ENCODE measurements at places on chromosomes 12 and 14.

DNA sequence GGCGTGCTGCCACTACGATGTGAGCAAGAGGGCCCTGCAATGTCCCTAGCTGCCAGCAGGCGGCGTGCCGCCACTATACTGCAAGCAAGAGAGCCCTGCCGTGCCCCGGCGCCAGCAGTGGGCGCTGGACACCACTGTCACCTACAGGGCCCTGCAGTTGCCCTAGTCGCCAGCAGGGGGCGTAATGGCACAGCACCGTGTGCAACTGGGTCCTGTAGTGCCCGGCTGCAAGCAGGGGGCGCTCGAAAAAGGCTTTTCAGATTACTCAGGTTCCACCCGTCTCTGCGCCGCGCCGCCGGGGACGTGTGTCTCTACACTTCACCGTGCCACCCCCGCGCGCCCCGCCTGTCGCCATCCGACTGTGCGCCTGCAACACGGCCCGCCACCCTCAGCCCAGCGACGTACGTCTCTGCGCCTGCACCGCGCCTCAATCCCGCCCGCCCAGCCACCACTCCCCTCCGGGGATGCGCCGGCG lies 1356.9 kb downstream of the TMEM121 start:
- DNase-seq, result no peak

GRCh38 chr14:89196545-89196944 lies 220.5 kb downstream of the FOXN3 start:
- no peak for DNase-seq

DNA sequence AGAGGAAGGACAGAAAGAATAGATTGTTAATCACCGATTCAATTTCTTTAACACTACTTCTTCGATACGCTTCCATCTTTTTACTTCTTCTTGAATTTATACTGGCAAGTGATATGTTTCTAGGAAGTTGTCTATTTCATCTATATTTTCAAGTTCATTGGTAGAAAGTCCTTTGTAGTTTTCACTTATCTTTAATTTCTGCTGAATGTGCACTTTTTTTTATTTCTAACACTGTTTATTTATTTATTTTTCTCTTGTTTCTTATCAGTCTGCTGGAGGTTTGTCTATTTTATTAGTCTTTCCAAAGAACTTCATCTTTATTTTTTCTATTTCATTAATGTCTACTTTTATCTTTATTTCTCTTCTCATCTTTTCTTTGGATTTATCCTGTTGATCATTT lies 63.6 kb downstream of the SIX1 start:
- DNase-seq, result no peak

- DNase-seq, result no peak
Measured at GRCh38 chr14:93375673-93376156, 28.7 kb downstream of the COX8C start.

GRCh38 chr14:76902591-76902990 lies 76.4 kb downstream of the LRRC74A start:
- DNase-seq, result no peak
